ENCODE measurements at places on chromosomes 3 and 15.

GRCh38 chr3:106025151-106025722, 156.4 kb upstream of the CBLB start:
- DNase-seq: no peak

DNA sequence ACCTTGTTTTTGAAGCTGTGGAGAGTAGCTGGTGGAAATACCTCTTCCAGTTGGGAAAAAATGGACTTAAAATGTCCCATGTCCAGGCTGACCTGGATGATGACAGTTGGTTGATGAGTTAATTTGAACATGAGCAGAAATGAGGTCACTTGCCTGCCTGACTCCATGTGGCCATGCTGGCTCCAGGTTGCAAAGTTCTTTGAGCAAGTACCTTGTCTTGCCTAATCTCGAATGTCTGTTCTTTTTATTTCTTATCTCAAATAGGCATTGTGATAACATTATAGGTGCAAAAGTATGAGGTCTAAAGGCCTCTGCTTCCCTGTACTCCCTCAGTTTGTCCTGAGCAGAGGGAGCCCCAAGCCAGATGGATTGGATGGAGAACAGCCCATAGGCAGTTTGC, 9.0 kb downstream of the MAPKBP1 start:
- no peak for DNase-seq

- DNase-seq: no peak
Measured at GRCh38 chr3:147119346-147119745, 287.0 kb downstream of the ZIC4 start.

DNA sequence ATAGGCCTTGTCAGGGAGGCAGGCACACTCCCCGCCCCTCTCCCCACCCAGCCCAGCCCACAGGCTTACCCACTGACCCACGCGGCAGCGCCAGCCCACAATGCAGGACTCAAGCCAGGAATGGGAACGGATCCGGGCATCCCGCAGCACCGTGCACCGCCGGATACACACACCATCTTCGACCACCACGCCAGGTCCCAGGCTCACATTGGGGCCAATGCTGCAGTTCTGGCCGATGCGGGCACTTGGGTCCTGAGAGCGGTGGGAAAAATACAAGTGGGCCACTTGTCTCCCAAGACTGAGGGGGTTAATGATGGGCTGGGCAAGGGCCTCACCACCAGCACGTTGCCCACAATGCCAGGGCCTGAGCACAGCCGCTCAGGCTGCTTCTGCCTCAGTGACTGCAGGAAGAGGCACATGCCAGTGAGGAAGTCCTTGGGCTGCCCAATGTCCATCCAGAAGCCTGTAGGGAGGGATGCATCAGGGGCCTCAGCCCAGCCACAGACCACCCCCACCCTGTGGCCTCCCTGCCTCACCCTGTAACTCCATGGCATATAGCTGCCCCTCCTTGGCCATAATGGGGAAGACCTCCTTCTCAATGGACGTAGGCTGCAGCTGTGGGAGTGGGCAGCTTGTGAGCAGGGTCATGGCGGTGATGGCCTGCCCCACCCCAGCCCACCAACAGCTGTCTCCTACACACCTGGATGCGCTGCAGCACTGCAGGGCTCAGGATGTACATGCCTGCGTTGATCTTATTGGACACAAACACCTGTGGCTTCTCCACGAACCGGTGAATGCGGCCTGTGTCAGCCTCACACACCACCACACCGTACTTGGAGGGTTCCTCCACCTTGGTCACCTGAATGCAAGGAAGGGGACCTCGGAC, 1.6 kb downstream of the GMPPB start:
- DNase-seq: no peak

DNA sequence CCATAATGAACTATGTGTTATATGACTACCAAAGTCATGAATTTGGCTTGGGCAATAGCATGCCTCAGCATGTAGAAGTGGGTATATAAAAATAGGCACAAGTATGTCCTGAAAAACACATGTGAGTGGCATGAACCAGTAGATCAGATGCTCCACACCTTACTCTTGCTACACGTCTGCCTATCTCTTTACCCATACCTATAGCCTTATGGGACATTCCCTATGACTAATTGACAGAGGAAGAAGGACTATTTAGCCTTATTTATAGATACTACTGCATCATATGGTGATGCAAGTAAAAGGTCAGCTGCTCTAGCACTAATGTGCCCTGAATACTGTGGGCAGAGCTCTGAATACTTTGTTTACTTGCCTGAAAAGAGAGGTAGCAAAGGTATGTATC, 81.0 kb upstream of the ZPLD1 start:
- DNase-seq: no peak

- no peak for DNase-seq
Measured at GRCh38 chr3:53728606-53729005, 117.6 kb downstream of the CHDH start.

- no peak for DNase-seq
Measured at GRCh38 chr3:71228156-71228866, 355.2 kb downstream of the FOXP1 start.

GRCh38 chr3:98777801-98778220, 14.7 kb downstream of the ST3GAL6 start:
- DNase-seq: no peak

GRCh38 chr15:29825227-29825626, 3.0 kb upstream of the TJP1 start:
- DNase-seq: no peak

- DNase-seq: no peak
Measured at GRCh38 chr15:37034835-37035748, 65.3 kb downstream of the MEIS2 start.

- DNase-seq: no peak
Measured at GRCh38 chr15:56207711-56208110, 36.0 kb downstream of the RFX7 start.

DNA sequence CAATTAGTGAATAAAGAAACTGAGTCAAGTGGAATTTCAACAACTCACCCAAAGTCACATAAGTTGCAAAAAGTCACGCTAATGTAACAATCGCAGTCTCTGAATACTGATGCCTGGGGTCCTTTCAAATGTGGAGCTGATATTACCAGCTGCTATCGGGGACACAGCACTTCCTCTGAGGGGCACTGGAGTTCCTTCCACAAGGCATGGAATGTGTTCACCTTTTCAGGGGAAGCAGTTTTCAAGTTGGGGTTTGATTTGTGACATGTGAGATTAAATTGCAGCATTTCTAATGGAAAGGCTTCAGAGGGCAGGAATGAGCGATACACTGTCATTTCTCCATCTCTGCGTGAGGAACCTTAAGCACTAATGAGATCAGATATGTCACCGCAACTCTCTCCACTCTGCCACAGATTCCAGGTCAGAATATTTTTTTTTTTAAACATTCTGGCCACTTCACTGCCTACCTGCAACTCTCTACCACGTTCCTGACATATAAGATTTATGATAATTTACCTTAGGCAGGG, 807.2 kb upstream of the CFAP20DC start:
- DNase-seq: no peak

GRCh38 chr15:49110158-49110944, 45.0 kb downstream of the COPS2 start:
- no peak for DNase-seq

- DNase-seq: no peak
Measured at GRCh38 chr3:120425572-120426250, 25.1 kb downstream of the FSTL1 start.

GRCh38 chr15:69126054-69126469, 34.4 kb upstream of the GLCE start:
- no peak for DNase-seq

DNA sequence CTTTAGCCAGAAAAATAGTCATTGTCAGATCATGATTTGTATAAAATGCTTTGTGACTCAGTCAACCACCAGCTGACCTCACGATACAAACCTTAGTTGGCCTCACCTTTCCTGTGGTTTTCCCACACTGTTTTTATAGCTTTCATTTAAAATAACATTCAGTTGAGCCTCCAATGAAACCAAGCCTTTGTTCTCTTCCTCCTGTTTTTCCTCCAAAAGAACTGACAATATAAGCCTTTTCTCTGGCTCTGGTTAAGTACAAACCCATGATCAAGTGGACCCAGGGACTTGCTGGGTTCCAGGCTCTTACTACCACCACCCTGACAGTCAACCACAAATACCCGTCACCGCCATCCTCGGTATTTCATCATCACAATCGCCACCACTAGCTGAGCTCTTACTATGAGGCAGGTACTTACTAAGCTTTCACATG, 81.7 kb downstream of the TAMM41 start:
- no peak for DNase-seq

GRCh38 chr3:143847787-143848631, at the start of gene SLC9A9:
SLC9A9 (minus strand) TSS chr3:143848468; CDS start chr3:143848322, 146 bp downstream.
- peak; percentile 58 for DNase-seq
